ENCODE measurements at places on chromosomes 16 and 17.

DNA sequence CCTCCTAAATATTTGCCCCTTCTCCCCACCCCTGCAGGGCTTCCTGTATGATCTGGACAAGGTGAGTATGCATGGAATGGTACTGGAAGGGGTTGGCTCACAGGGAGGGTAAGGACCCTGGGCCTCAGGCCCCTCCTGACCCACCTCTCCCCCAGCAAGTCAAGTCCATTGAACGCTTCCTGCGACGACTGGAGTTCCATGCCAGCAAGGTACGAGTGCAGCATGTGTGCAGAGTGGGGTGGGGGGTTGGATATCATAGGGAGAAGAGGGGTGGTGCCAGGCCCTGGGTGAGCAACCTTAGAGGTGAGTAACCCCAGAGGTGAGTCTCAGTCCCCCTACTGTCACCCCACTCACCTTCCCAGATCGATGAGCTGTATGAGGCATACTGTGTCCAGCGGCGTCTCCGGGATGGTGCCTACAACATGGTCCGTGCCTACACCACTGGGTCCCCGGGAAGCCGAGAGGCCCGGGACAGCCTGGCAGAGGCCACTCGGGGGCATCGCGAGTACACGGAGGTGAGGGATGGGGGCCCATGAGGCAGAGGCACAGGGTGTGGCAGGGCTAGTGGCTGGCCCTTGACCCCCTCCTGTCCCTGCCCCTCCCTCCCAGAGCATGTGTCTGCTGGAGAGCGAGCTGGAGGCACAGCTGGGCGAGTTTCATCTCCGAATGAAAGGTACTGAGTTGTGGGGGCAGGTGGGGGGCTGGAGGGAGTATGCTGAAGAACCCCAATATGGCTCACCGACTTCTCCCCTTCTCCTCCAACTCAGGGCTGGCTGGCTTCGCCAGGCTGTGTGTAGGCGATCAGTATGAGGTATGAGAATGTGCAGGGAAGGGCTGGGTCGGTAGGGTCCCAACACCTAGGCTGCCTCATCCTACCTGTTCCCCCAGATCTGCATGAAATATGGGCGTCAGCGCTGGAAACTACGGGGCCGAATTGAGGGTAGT is 11.3 kb downstream of the RIPOR1 start:
- no peak for DNase-seq

- DNase-seq = peak; percentile 65
Measured at GRCh38 chr17:82056729-82057621, 5.3 kb downstream of the GPS1 start.

GRCh38 chr17:78337244-78338109 is 22.4 kb downstream of the SOCS3 start:
- peak; percentile 90 for DNase-seq

DNA sequence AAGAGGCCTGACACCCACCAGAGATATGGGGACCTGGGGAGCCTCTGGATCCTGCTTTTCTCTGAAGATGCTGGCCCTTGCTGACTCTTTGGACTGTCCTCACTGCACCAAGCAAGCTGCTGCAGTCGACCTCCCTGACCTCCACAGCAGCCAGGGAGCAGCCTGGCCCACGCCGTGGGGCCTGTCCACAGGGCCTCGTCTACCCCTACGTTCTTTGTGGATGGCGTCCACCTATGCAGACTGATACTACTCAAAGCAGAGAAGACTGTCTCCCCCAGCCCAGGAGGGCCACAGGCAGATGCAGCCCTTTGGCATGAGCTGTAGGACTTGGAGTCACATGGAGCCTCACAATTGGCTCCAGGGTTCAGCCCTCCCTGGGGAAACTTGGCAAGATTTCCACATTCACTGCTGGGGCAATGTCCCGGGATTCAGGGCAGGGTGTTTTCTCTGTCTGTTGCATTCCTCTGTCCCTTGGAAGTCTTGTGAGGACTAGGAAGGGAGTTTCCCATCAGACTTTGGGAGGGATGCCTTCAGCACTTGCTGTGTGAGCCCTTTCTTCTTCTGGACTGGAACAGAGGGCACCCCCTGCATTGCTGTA is 152.2 kb downstream of the NTN1 start:
- peak; percentile 32 for DNase-seq

- peak; percentile 82 for DNase-seq
Measured at GRCh38 chr16:48126801-48127644, 28.8 kb downstream of the ABCC12 start.

- DNase-seq = no peak
Measured at GRCh38 chr17:82924812-82925211, 85.0 kb upstream of the ZNF750 start.

DNA sequence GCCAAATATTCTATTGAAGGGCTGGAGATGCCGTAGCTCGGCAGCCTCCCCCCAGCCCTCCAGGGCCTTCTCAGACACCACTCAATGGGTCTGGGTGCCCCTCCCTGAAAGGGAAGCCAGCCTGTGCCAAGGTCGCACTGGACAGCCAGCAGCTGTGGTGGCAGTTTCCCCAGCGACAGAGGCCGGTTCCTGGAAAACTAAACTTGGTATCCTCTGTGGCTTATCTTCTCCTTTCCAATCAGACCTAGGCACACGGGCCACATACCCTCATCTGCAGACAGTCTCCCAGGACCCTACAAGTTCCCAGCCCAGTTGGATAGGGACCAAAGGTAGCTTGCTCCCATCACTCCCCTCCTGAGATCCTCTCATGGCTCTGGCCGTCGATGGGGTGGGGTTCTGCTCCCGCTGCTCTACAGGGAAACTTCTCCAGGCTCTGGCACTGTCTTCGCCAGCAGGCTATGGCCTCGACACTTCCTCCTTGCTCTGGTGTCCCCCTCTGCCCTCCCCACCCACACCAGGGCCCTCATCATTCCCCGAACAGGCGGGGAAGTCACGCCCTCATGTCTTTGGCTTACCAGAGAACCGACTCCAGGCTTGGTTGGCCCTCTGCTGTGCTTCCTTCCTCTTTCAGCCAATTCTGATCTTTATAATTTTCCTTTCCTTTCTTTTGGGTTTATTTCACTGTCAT is 18.3 kb upstream of the IL21R start:
- no peak for DNase-seq

DNA sequence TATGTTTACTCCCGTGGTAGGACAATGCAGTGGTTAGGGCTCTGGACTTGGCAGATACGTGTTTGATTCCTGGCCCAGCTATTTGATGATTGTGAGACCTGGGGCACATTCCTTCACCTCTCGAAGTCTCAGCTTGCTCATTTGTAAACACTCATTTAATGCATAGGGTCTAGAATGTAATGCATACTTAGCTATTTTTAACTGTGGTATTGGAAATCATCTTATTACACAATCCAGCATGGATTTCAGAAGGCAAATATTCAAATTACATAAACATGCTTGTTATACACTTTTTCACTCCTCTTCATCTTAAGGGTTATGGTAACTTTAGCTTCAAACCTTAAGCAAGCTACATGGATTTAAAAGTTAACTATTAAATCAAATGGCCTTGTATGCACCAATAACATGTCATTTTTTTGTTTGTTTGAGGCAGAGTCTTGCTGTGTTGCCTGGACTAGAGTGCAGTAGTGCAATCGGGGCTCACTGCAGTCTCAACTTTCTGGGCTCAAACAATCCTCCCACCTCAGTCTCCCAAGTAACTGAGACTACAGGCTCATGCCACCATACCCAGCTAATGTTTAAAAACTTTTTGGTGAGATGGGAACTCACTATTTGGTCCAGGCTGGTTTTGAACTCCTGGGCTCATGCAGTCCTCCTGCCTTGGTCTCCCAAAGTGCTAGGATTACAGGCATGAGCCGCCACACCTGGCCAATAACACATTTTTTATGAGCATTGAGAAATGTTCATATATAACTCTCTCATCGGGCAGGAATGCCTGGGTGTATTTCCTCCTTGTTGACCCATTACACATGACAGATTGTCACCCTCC is 52.5 kb downstream of the VAT1L start:
- no peak for DNase-seq

- no peak for DNase-seq
Measured at GRCh38 chr17:3956327-3956957, 7.8 kb downstream of the ATP2A3 start.

DNA sequence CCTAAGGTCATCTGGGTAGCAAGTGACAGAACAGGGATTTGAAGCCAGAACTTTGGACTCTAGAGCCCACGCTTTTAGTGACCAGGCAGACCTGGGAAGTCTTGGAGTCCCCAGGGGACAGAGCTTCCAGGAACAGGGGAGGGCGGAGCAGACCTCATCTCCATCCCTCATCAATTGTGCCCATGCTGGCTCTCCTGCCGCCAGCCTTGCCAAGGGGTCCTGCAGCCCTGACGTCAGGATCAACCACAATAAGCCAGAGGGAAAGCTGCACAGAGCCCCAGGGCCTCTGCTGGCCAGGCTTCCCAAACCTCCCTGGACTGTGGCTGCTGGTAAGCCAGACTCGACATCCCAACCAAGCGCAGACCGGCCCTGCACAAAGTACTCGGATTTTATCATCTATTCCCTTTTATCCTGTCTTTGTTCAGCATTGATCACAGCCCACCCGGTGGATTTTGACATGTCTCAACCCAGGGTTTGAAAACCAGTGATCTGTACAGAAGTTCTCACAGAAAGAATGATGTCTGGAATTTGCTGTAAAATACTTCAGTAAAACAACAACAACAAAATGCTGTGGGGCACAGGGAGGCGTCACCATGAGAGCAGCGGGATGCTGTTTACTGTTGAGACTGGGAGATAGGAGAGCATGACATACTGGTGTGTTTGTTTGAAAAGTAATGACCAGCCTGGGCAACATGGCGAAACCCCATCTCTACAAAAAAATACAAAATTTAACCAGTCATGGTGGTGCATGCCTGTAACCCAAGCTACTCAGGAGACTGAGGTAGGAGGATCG is 11.8 kb downstream of the C16orf74 start:
- no peak for DNase-seq

DNA sequence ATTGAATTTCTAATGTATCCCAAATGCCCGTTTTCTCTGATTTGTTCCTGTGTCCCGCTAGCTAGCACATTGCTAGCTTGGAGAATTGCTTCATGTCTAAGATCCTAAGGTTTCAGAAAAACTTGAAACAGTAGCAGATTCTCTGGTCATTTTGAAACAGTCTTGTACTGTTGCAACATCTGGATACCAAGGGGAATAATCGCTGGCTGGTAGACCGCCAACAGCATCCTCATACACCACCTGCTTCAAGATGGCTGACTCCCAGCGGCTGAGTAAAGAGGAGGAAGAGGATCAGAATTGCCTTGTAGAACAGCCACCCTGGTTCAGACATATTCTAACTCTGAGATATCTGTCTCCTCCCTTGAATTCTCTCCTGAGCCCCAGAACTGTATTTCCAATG is 226.7 kb upstream of the ELAC2 start:
- no peak for DNase-seq

DNA sequence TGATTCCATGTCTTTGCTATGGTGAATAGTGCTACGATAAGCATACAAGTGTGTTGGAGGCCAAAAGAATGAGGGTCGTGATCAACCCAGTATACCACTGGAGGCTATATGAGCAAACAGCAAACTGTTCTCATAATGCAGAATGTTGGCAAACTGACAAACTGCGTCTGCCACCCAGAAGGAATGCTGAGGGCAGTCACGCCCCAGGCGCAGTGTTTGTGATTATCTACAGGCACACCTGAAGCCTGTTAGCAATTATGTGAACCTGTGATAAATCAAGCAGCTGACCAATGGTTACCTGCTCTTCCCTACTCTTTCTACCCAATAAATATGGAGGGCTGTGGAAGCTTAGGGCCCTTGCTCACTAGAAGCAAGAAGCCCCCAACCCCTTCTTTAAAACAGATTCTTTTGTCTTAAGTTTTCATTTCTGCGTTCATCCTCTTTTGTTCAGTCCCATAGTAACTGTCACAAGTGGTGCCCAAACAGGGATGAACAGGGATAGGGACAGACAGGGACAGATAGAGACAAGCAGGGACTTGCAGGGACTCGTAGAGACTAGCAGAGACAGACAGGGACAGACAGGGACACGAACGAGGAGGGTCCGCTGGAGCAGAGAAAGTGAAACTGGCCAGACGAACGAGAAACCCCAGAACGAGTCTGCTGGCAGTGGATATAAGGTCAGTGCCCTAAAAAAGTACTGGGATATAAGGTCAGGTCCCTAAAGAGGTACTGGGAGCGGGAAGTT is 25.1 kb downstream of the CD300LG start:
- DNase-seq = peak; percentile 66

DNA sequence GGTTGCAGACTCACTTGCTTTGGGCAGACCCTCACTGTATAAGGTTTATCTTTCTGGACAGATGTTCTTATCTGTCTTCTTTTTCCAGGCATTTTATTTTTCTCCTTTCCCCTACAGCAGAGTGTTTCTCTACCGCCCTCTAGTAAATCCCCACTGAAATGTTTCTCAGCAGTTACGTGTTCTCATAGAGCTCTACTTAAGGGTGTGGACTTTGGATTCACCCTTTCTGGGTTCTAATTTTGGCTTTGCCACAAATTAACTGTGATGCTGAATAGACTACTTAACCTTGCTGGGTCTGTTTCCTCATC is 2.0 kb downstream of the ADAT1 start:
- no peak for DNase-seq

DNA sequence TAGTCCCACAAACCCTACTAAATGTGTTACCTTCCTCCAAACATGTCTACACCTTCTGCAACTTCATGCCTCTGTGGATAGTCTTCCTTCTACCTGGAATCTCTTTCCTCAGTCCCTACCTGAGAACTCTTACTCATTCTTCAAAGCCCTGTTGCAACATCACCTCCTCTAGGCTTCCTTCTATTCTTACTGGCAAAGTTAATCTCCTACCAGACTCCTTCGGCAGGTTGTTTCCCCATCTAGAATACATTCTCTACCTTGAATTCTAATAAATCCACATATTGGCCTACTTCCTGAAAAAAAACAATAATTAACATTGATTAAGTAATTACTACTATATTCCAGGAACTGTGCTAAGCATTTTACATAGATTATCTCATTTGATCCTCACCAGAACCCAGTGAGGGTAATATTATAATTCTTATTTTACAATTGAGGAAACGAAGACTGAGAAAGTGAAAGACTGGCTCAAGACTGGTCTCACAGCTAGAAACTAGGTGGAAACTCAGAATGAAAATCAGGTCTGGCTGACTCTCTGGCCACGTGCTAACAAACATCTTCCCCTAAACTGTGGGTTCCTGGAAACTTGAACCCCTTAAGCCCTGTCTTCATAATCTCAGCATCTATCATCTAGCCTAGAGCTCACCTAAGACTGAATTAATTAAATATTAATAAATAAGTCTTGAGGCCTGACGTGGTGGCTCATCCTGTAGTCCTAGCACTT is 4.6 kb upstream of the STAT3 start:
- no peak for DNase-seq

DNA sequence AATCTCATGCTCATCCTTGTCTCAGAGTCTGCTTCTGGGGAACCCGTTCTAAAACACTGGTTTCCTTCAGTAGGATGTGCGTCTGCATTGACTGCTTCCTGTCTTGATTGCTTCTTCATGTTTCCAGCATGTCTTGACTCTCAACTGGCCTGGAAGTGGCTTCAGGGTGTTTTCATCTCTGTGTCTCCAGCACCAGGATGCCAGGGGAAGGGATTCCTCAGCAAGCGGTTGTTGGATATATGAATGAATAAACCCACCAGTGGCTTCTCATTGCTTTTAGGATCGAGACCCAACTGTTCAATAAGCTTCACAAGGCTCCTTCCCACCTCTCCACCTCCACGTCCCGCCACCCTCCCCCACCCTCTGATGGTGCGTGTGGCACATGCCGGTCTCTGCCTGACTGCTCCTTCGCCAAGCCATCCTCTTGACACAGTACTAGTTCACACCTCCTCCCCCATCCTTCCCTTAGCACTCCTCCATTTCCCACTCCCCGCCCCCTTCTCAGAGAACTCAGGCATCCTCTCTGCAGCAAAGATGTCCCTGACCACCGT is 14.1 kb upstream of the TNS4 start:
- DNase-seq = peak; percentile 24

GRCh38 chr17:61410141-61411010 is 10.7 kb downstream of the TBX2 start:
- peak; percentile 68 for DNase-seq

GRCh38 chr16:45454-45853 is 8.0 kb downstream of the POLR3K start:
- no peak for DNase-seq
